GM12891 (cell line): ENCODE measurements at places on chromosomes 12 and 14.

DNA sequence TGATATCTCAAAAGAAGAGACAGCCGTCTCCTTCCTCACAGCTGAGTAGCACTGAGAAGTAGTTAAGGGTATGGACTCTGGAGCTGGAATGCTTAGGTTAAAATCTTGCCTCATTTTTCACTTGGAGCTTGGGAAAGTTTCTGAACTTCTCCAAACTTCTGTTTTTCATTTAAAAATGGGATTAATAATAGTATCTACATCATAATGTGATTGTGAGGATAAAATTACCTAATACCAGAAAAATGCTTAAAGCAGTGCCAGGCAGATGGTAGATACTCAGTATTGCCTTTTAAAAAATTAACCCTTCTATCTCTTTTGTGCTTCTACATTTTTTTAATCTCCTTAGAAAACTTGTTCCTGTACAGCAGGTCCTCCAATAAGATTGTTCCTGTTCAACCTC lies 63.1 kb downstream of the A2M start:
- no peak for DNase-seq

GRCh38 chr14:101973356-101973755 lies 9.0 kb downstream of the DYNC1H1 start:
- no peak for DNase-seq

- DNase-seq = no peak
Measured at GRCh38 chr12:128314611-128315010, 47.6 kb downstream of the TMEM132C start.

- no peak for DNase-seq
Measured at GRCh38 chr12:98737322-98737712, 92.2 kb downstream of the APAF1 start.

- no peak for DNase-seq
Measured at GRCh38 chr12:24991209-24992049, 42.5 kb upstream of the BCAT1 start.

DNA sequence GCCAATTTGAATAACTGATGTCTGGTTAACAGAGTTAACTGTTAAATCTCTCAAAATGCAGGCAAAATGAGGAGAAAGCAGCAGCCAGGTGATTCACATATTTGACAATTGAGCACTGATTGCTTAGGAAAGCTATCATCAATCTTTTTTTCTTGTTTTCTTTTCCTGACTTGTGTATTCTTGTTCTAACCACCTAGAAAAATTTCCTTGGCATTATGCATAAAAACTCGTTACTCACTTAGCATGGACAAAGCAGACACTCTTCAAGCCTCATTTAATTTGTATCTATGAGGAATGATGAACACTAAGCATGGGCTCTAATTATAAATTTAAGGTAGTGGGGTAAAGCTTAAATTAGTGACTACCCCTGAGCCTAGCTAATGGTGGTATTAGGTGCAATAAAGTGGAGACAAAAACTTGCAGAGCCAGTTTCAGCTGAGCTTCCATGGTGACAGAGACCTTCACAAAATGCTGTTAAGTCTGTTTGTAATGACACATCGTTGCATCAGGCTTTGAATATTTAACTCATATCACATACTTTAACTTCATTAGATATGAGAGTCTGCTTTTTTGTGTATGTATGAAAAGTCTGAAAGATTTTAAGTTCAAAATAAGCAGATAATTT lies 52.0 kb downstream of the RASSF9 start:
- no peak for DNase-seq

DNA sequence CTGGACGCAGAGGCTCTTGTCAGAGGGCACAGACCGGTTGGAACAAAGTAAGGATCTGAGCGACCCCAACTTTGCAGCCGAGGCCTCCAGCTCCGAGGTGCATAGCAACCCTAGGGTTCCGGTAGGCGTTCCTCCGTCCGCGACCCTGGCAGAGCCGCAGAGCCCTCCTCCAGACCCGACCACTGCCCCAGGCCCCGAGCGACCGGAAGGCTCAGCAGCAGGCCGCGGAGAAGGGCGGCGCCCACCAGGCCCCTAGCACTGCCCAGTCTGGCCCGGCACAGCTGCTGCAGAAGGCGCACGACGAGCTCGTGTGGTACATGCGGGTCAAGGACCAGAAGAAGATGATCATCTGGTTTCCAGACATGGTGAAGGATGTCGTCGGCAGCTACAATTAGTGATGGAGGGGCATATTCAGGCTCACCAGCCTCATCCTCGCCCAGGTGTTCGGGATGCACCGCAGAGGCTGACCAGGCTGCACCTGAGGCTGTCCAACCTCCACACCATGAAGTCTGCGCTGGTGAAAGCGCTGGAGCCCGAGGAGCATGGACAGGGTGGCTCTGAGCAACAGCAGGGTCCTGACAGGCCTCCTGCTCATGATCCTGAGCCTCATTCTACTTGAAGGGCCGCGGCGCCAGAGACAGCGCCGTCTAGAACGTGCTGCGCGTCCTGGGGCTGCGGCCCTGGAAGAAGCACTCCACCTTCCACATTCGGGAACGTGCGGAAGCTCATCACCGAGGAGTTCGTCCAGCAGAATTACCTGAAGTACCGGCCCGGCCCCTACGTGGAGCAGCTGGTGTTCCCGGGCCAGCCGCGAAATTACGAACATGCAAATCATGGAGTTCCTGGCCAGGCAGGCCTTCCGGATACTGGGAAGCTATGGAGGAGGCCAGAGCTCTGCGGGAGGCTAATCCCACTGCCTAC lies 24.5 kb downstream of the CAPS2 start:
- DNase-seq = no peak

- peak; percentile 38 for DNase-seq
Measured at GRCh38 chr14:61103541-61104339, 122.7 kb downstream of the SLC38A6 start.

DNA sequence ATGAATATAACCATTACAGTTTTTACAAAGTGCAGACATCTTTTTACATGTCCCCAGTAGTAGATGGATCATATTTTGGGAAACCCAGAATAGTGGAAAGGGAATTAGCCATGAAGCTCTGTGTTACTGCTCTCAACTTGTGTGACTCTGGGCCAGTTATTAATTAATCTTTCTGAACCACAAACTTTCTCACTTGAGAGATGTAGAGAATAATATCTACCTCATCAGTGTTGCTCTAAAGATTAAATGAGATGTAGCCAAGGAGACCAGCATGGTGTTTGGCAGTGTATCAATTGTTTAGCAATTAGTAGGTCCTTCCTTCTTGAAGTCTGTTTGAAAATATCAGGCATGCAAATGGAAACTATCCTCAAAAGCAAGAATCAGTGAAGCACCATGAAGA lies 169.2 kb downstream of the TMTC2 start:
- DNase-seq = no peak

DNA sequence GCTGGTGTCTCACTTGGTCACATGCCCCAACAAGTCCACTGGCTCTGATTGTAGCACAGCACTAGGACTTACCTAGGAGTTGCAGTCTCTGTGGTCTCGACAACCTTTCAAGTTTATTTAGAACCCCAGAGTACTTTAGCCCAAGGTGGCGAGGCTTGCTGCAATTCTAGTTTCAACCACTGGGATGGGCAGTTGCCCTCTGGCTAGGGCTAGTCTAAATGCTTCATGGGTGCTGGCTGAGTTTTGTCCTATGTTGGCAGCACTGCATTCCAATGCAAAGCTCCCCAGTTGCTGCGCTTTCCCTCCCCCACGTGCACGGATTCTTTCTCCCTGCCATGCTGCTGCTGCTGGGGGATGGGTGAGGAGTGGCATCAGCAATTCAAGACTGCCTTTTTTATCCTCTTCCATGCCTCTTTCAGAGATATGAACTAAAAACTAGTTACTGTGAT lies 207.9 kb downstream of the SYNE2 start:
- DNase-seq = no peak

DNA sequence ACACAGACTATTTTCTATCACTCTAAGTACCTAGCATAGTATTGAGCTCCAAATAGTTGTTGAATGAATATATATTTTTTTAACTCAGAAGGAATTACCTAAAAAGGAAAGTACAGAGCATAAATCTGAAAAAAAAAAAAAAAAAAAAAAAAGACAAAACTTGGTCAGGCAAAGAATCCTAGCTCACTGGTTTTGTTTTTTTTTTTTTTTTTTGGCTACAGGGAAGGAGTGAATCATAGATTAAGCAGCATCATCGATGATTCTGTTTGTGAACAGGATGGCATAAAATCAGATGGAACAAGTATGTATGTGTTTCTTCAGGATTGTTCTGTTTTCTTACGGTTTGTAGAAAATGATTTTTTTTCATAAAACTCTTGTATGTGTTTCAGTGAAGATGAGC lies 66.1 kb upstream of the BCAT1 start:
- DNase-seq = no peak

GRCh38 chr12:52813885-52814709 lies at the start of gene KRT4:
KRT4 (minus strand) TSS chr12:52814116; CDS start chr12:52814058, 58 bp downstream.
- no peak for DNase-seq

DNA sequence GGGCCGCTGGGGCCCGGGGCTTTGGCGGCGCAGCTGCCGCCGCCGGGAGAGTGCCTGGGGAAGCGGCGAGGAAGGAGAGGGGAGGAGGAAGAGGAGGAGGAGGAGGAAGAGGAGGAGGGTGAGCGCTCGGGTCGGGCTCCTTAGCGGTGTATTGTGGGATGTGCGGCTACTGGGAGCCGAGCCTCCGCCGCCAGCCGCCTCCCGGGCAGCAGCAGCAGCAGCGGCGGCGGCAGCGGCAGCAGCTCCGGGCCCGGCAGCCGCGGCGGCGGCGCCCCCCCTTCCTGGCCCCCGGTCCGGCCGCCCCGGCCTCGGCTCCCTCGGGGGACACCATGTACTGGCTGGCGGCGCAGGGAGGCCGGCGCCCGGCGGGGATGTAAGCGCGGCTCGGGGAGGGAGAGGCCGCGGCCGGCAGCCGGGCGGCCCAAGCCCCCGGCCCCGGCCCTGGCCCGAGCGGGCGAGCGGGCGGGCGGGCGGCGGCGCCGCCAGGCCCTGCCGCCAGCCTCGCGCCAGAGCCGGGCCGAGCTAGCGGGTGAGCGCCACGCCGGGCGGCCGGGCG lies at the start of gene SETD1B:
TSS of gene SETD1B (plus strand) at position 149 of the 556 bp plus-strand sequence. CDS start 729 bp downstream, outside the sequence.
- DNase-seq = no peak
